ENCODE measurements at places on chromosomes 12 and 14.

GRCh38 chr12:1616233-1617066 is 12.6 kb upstream of the WNT5B start:
- DNase-seq, result no peak

DNA sequence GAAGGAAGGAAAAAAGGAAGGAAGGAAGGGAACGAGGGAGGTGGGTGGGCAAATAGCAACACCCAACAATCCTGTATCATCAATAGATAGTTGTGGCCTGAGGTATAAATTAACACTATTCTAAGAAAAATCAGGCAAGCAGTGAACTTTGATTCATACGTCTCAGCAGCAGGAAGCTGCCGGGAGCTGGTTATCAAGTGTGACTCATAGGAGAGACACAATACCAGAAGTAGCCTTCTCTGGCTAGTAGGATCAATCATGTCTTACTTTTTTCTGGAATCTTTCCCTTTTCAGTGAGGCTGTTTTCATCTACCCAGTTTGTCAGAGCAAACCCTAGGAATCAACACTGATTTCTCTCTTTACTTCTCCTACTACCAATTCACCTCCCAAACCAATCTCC is 780.5 kb downstream of the NRXN3 start:
- DNase-seq, result no peak

GRCh38 chr12:31362759-31363415 is 36.9 kb upstream of the SINHCAF start:
- DNase-seq, result no peak

- no peak for DNase-seq
Measured at GRCh38 chr14:61255968-61256367, 25.2 kb downstream of the TMEM30B start.

DNA sequence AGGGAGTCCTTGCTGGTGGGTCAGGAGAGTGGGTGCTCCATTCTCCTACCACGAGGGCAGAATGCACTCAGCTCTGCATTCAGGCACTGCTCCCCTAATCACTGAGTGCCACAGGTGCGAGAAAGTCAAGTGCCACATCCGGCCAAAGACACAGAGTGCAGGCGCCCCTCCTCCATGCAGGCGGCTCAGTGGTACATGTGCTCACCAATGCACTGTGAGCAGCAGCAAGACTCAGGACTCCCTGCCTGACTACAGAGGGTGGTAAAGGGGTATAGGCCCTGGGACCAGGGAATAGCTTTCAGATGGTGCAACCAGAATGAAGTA is 32.9 kb downstream of the ZFYVE21 start:
- peak; percentile 59 for DNase-seq

Data from activated naive CD4-positive, alpha-beta T cell (primary cell).